GM20000 (cell line): ENCODE measurements at places on chromosomes 6 and 20.

- DNase-seq, result peak; percentile 15
These were observed 20.7 kb downstream of the COL19A1 start for GRCh38 chr6:69887026-69887425.

- DNase-seq, result no peak
These were observed 622.3 kb upstream of the ARID1B start for GRCh38 chr6:156154896-156155295.

DNA sequence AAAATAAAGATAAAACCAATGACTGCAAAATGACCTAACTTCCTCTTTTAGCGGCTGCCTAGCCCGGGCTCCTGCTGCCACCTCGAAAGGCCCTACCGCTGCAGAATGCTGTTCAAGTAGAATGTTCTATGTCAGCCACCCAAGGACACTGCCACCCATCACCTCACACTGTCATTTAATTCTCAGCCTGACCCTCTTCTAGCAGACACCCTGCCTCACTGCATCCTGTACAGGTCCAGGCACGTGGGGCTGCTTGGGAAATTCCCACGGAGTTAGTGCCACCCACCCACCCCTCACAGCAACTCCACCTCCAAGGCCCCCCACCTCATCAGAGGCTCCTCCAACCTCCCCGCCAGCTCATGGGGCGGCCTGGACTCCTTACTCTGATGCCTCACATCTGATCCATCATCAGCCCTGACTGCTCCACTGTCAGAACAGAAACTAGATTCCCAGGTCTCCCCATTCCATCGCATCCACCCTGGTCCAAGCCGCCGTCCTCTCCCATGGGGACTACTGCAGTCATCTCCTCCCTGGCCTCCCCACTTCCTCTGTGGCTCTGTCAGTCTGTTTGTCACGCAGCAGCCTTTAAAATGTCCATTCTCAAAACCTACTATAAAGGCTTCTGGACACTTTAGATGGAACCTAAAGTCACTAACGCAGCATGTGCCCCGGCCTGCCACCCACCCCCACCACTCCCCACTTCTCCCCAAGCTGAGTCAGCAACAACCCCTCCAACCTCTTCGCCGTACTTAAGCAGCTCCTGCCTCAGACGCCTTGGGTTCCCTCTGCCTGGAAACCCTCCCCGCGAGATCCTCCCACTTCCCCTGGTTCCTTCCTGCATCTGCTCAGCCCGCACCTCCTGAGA lies 17.0 kb downstream of the NFATC2 start:
- DNase-seq, result peak; percentile 50

DNA sequence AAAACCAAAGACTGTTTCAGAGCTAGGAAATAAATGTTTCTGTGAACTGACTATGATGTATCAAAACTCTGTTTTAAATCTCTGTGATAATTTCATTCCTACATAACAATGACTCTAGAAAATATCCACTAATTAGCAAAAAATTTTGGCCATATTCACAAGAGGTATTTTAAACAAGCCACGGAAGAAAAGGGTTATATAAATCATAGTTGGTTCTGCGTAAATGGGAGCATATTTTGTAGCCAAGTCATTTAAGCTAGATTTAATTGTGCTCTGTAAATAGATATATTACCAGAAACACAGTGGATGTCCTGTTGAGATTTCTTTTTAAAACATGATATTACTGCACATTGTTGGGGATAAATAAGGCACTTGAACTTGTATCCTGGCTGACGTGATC lies 416.5 kb upstream of the PLCB4 start:
- no peak for DNase-seq

DNA sequence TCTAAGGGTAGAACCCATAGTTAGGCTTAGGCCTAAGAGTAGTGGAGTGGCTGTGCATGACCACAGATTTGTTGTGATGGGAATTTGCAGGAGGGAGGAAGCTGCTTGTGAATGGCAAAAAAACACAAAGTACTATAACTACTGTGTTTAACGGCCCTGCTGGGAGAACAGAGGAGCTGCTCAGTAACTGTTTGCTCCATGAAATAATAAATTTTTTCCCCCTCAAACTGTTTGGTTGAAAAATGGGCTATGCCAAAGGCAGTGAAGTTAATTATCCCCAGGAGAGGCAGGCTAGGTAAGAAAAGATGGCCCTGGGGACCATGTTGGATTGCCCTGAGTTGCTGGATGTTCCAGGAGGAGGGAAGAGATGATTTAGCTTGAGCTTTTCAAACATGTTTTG lies 256.5 kb upstream of the PRND start:
- DNase-seq, result no peak

DNA sequence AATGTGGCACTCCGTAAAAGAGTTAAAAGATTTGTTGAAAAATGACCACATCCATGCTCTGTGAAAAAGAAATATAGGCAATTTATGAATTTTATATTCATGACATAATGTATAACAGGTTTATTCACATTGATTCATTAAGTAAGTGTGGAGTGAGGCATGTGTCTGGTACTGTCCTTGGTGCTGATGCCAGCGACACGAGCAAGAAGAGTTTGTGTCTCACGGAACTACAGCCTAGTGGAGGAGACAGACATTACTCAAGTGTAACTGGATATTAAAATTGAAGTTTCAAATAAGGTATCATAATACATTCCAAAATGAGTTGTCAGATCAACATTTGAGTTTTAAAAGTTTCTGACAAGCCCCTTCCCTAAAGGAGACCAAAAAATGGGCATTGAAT lies 158.2 kb upstream of the PRND start:
- DNase-seq, result no peak

GRCh38 chr6:16572943-16573342 lies 188.3 kb downstream of the ATXN1 start:
- no peak for DNase-seq

DNA sequence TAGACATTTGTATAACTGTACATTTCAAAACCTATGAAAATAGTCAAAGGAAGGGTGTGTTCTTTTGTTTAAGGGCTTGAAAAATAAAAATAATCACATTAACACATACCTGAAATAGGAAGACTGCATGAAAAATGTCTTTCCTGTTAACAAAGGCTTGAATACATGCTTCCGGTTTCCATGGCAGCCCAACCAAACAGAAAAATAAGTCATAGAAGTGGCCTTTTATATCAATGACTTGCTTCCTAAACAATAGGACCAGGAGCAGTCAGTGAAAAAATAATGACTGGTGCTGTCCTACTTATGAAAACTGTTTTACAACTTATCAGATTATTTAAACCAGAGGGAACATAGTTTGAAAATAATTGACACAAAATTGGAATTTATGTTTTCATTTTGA lies 412.6 kb upstream of the PLCB4 start:
- no peak for DNase-seq

DNA sequence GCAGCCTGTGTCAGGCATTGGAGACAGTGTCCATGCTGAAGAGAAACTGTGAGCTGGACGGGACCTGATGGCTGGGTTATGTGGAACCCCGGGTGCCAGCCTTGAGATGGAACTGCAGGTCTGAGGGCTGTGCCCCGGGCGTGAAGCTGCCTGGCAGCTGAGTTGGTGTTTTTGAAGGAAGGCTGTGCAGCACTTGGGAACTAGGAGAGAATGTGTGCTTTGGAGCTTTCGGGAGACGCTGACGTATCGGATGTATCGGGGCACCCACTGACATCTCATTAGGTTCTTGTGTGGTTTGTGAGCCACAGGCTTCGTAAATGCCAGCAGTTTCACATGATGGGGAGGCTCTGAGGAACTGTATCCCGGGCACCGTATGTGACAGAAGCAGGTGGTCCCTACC lies 2.2 kb downstream of the DLGAP4 start:
- DNase-seq, result no peak
